ENCODE measurements at places on chromosomes 12 and 14.

DNA sequence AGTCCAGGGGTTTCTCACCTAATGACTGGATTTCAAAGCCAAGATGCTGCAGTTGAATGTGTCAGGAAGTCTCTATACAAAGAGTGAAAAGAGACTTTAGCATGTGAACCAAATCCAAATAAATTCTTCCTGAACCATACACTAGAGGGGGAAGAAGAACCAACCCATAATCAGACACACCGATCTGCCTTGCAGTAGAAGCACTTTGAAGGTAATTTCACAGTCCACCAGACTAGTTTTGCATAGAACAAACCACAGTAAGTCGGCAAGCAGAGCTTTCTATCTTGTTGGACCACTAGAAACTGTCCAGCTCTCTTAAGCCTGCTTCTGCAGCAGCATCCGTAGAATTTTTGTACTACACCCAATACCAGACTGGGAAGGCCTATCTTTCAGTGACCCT, 39.3 kb downstream of the FIGNL2 start:
- DNase-seq: no peak

DNA sequence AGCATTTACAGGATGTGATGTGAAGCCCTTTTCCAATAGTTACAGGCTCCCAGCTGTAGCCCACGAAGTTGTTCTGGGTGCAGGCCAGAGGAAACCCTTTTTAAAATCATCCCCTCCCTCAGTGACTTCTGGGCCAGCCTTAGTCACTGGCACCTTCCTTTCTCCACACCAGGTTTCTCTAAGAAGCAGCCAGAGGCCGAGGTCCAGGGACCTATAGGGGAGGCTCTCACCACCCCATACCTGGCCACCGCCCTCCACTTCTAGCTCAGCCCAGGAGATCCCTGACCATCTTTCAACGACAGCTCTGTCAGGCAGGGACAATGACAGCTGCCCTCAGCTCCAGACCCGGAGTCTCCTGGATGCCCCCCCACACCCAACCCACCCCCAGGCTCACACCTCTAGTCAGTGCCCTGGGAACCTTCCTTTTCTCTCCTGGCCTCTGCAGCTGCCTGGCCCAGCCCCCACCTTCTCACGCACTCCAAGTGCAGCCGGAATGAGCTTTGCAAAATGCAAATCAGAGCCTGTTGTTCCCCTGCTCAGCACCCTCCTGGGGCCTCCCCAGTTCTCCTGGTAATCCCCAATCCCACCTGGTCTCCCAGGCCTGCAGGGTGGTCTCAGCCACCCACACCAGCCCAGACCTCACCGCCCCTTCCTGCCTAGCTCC, 46.7 kb downstream of the TESC start:
- no peak for DNase-seq

DNA sequence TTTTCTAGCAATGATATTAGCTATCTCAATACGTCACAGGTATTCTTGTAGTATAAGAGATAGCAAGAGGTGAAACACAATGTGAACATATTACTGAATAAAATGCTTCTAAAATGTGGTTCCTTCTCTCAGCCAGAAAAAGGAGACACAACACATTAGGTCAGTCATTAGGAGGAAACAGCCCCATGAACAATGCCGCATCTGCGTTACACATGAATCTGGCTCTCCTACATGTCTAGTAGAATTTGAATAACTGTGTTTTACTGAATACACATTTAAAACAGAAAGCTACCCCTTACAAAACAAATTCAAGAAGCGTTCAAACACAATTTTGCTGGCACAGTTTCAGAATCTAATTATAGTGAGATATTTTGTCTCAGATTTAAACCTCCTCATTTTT, 51.6 kb downstream of the EFCAB11 start:
- DNase-seq: no peak

DNA sequence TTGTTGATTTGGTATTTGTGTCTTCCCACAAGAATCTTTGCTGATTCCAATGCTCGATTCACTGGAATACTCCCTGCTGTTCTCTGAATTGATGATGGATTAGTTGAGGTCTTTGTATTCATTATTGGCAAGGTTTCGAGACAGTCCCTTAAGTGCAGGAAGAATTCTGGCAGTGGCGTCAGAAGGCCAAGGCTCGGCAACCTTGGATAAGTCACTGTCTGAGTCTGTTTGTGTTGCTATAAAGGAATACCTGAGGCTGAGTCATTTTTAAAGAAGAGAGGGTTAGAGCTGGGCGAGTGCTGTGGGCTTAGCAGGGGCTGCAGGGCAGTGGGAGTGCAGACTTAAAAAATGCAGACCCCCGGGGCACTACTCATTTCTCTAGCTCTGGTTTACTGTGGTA, 56.9 kb downstream of the CHST11 start:
- no peak for DNase-seq

DNA sequence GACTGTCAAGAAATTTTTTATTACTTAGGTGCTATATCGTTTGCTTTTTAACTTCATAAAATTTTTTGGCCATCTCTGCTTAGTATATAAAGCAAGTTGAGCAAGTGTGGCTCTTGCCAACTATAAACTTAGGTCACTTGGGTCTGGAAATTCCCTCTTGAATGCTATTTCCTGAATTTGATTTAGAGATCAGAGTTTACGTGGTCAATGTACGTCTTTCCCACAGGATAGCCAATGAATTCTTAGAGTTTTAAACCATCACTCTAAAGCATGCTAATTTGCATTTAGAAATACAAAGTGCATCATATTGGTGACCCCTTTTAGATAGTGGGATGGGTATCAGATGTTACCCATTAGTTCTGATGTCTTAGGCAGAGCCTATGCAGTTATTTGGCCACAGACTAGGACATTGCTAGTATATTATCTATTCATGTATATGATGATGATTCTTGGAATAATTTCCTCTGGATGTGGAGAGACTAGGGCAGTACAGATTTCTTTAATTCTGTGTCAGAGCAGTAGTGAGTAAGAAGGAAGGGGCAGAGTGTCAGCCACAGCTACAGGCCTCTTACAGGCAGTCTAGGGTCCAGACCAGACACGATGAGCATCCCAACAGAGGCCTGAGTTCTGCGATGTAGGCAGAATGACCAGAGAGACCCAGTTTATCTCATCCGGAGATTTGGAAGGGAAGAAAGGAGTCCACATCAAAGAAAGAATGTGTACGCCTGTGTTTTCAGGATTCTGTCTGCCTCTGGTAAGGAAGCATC, 30.3 kb downstream of the SCN8A start:
- no peak for DNase-seq

DNA sequence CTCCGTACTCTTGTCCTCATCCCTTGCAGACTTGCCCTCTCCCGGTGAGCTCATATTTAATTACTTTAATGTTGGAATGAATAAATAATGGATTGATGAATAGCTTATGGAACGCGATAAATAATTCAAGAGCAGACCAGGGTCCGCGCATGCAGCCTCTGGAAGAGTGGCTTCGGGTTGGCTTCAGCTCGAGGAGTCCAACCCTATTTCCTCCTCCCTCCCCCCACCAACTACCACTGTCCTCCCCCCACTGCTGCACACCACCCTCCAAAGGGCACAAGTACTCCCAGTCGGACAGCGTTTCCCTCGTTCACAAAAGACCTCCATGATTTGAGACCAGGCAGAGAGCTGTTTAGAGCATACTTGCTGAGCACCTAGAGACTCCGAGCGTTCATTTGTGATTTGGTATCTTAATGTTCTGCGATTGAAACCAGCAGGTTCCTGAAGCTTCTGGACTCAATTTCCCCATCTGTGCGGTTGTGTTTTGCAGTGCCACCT, 647 bp upstream of the SIX1 start:
- no peak for DNase-seq

DNA sequence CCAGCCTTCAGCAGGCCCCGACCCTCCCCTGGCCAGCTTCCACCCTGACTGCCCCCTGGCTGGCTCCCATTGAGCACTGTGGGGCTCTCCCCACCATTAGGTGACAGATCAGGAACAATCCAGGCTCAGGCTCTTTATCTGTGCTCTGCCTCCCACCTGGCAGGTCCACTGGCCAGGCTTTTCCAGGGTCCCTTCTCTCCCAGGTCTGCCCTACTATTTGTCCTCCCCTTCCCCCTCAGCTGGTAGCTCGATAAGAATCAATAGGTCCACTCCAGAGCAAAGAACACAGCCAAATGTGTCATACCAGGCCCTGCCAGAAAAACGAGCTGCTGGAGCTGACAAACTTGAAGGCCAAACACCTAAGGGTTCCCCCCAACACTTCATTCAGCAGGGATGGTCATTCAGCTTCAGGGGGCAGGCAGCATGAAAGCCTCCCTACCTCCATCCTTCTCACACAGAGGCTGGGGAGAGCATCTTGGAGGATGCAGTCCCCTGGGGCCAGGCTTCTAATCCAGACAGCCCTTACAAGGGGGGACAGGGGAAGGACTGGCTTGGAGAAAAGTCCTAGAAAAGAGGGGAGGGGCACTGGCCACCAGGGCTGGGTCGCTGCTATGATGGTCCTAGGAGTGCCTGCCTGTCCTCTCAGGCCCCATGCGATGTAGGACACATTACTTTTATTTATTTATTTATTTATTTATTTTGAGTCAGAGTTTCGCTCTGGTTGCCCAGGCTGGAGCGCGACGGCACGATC, 1.9 kb upstream of the KRT18 start:
- DNase-seq: no peak

- DNase-seq: no peak
These were observed 106.4 kb upstream of the PLEKHG7 start for GRCh38 chr12:92596383-92596782.

- no peak for DNase-seq
These were observed 9.3 kb upstream of the ESPL1 start for GRCh38 chr12:53258541-53259539.

- DNase-seq: no peak
These were observed 185.2 kb downstream of the AEBP2 start for GRCh38 chr12:19624491-19624890.

DNA sequence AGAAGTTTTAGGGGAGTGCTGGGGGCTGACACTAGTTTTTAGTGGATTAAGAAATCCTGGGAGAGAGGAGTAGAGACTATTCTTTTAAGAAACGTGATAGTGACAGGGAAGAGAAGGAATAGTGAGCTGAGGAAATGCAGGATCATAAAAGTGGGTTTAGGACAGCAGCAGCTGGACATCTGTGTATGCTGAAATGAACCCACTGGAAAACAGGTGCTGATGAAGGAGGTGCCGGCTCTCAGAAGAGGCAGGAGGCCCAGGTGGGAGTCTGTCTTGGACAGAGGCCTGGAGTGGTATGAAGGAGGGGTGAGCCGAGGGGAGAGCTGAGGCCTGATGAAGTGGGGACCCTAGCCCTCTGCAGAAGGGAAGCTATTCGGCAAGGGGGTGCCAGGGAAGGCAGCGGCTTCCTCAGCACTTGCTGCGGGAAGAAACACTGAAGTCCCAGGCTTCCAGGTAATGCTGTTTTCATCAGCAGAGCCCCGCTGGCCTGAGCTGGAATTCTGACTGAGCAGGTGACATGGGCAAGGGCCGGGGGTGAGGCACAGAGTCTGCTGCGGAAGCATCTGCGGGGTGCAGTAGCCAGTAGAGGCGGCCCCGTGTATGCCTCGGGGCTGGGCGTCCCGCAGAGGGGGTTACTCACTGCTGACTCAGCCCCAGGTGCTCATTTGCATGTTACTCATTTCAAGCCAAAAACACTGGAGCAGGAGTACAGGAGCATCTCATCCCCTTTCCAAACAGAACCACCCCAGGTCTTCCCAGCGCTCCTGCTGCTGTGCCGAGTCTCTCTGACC, 89.7 kb downstream of the TMCC3 start:
- DNase-seq: no peak

DNA sequence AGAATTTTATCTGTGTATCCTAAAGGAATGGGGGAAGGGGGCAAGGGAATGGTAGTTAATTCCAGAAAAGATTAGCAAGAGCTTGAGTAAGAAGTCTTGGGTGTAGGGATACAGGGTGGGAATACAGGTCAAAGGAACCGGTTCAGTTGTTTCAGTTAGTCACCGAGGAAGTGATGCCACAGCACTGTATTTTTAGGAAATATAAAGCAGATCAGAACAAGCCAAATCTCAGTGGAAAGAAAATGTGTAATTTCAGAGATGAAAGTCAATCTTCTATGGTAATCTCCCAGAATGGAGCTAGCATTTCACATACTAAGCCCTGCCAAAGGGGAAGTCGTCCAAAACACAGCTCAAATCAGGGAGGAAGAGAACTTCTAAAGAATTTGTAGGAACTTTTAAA, 4.7 kb upstream of the TUBA1C start:
- DNase-seq: no peak

DNA sequence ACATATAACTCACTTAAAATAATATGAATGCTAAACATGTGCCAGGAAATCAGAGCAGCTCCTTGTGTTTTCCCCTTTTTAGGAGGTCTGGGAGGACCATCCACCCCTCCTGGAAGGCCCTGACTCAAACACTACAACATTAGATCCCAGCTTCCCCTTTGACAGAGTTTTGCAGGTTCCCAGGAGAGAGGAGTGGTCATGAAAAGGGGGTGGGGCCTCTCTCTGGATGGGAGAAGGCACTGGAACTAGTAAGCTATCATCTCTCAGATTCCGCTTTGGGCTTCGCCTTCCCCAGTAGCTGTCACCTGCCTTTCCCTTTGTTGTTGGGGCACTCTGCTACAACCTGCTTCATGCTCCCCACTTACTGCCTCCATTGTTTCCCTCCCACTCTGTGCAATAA, 149.2 kb downstream of the ZFP36L1 start:
- no peak for DNase-seq

DNA sequence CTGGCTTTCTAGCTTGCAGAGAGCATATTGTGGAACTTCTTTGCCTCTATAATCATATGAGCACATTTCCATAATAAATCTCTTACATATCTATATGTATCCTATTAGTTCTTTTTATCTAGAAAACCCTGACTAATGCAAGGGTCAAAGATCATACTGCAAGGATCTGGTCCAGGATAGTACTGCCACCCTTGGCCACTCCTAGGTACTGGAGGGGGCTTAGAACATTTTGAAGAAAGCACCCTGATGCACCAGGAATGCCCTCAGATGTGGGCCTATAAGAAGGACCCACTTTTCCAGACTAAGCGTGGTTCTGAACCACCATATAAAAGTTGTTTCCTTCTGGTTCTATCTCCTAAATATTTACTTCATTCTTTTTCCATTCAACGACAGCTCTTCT, 14.6 kb downstream of the ATXN7L3B start:
- no peak for DNase-seq

- DNase-seq: no peak
These were observed 26.8 kb upstream of the CLEC2D start for GRCh38 chr12:9642606-9643265.

GRCh38 chr12:110599334-110599733, 14.6 kb upstream of the TCTN1 start:
- no peak for DNase-seq

- no peak for DNase-seq
These were observed 12.0 kb downstream of the VEZT start for GRCh38 chr12:95229636-95230035.

- DNase-seq: no peak
These were observed 7.4 kb upstream of the KRT77 start for GRCh38 chr12:52710730-52711129.

GRCh38 chr14:96589577-96589976, 87.4 kb downstream of the PAPOLA start:
- no peak for DNase-seq

Measured in stimulated activated CD4-positive, alpha-beta T cell treated with anti-CD3 and anti-CD28 coated beads, Interleukin-1b, Interleukin-23, amount 100 ng/mL, for 1 hour (primary cell).